ENCODE measurements at places on chromosomes 3 and 15.

GRCh38 chr3:15812183-15812582 lies 14.4 kb upstream of the ANKRD28 start:
- no peak for DNase-seq

GRCh38 chr15:74024687-74025086 lies 30.2 kb downstream of the PML start:
- no peak for DNase-seq

DNA sequence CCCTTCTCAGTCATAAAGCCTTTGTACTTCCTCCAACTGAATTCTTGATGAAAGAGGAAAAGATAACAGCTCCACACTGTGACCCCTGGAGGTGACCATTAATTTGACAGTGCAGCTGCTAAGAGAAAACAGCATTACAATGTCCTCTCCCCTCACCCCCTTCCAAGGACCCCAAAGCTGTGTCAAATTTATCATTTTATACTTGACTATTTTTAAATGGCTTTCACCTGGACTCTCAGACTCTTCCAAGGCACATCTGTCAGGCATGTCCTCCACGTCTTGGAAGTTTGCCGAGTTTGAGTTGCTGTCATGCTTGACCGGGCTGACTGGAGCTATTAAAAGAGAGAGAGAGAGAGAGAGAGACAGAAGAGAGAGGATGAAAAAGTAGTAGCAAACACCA lies 236.5 kb downstream of the WDR72 start:
- no peak for DNase-seq

DNA sequence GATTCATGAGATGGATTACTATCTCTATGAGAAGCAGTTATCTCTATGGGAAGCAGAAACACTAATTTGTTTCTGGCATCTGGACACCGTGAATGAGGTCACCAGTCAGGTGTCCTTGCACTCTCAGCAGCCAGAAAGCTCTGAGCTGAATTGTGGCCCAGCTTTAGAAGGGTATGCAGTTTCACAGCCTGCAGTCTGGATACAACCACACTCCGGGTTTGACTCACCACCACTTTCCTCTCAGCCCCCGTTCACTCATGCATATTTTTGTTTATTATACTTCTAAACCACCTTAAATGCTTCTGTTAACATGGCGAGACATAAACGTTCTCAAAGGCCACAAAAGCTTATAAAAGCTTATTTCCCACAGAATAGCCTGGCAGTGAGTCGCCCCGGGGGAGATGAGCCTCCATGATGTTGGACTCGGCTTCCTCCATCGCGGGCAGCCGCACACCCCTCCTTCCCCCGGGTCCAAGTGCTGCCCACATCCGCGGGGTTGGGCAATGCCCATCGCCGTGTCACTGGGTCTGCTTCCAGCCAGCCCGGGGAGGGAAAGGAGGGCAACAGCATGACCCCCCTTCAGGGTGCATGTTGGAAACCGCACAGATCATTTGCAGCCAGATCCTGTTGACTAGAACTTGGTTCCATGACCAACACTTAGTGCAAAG lies 16.8 kb upstream of the SLC41A3 start:
- DNase-seq = no peak

GRCh38 chr3:43477600-43477999 lies 144.2 kb downstream of the ANO10 start:
- peak; percentile 53 for DNase-seq

Measured in stimulated activated CD4-positive, alpha-beta T cell treated with anti-CD3 and anti-CD28 coated beads, Interleukin-2, amount 100 ng/mL, for 24 hours (primary cell).